CD4-positive, alpha-beta T cell (primary cell): ENCODE measurements at places on chromosomes 12 and 14.

- DNase-seq, result peak; percentile 90
These were observed 72.8 kb downstream of the IRF2BPL start for GRCh38 chr14:76955575-76956315.

- no peak for DNase-seq
These were observed 24.0 kb downstream of the PRDM4 start for GRCh38 chr12:107736914-107737313.

DNA sequence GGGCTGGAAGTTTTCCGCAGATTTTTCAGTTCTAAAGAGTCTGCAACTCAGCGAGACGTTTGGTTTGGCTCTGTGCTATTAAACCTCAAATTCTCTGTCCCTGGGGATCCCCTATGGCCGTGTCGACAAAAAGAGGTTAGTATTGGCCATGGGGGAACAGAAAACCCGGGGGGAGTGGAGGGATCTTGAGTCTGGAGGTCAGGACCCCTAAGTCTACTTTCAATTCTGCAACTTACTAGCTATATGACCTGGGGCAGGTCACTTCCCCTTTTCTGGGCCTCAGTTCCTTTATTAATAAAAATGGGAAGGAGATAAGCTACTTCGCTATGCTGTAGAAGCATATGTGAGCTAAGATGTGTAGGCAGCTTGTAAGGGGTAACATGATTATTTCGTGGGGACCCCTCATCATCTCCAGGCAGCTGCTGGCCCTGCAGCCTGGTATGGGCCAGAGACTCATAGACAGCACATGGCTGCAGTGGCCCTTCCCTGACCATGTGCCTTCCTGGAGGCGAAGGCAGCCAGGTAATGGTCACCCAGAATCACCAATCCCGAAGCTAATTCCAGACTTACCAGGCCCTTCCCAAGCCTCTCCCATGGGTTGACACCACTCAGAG is 8.6 kb downstream of the ASB2 start:
- DNase-seq, result no peak

- DNase-seq, result no peak
These were observed 25.7 kb downstream of the ANO4 start for GRCh38 chr12:100820314-100820713.

DNA sequence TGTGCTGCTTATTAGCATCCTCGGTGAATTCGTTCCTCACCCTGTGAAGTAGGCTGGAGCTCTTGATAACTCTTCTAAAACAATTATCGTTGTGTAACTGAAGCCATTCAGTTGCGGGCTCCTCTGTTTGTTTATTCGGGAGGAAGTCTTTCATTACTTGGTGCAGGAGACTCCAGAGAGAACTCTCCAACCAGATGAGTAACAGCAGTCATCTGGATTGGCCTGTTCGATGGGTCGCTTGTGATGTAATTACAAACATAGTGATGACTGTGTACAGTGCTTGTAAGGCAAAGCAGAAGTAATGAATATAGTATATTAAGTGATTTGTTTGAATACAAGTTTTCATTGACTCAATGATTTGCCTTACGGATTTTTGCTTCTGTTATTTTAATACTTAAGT is 10.9 kb downstream of the ATP6V0A2 start:
- no peak for DNase-seq

GRCh38 chr12:117881517-117881916 is 87.3 kb downstream of the KSR2 start:
- DNase-seq, result no peak
